NCI-H226 (cell line): ENCODE measurements at places on chromosomes 3 and 15.

DNA sequence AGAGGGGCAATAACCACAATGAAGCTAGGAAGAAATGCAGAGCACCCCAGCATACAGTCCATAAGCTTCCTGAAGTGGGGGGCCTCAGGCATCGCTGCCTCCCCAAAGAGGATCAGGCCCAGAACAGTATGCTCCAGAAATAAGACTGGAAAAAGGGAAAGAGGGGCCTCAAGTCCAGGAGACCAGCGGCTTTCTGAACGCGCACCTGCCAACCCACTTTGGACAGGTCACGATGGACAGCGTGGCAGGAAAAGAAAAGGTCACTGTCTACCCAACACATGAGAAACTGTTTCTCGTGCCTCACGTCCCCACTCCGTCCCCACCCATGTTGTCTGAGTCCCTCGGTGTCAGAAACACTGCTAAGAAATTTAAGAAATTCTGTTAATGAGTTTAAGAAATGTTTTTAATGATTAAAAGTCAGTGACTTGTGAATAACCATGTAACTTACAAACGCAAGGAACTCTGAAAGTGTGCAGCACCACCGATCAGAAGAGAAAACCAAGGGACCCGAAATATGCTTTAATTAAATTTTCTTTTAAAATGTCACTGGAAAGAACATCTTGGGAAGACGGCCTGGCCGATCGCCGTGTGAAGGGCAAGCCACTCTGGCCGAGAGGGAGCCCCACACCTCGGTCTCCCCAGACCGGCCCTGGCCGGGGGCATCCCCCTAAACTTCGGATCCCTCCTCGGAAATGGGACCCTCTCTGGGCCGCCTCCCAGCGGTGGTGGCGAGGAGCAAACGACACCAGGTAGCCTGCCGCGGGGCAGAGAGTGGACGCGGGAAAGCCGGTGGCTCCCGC is 1.7 kb upstream of the PPARG start:
- DNase-seq: no peak

DNA sequence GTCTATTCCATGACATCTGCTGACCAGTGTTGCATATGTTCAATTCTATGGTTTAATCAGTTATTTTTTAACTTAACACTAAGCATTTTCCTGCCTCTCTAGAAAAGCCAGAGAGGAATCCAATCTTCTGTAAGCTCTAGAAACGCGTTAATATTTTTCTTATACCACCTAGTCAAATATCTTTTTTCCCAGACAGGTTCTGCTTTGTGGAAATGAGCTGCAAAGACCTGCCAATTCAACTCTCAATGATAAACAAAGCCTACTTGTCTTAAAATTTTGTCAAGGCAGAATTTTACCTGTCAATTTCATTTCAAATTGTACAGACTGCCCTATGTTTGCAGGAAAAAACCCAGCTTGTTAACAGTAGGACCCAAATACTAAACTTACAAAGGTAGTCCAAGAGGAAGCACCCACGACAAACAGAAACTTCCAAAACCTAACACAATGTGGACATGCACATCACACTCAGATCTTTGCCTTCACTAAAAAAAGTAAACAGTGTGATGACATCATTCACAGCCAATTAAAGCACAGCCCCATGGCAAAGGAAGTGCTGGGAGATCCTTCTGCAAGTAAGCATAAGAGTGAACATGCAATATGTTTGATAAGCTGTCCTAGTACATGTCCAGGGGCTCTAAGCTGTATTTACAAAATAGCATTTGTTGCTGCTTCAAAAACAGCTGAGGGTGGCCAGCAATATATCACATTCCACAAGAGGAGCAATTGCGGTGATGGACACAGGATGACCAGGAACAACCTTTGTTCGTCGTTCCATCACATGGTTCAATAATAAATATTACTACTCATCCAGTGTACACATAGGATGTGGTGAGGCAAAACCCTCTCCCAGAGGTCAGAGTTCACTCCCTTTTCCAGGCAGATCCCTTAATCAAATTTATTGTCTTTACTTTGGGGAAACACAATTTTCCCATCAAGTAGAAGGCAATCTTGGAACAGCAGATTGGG is 139.4 kb upstream of the TSC22D2 start:
- peak; percentile 41 for DNase-seq

DNA sequence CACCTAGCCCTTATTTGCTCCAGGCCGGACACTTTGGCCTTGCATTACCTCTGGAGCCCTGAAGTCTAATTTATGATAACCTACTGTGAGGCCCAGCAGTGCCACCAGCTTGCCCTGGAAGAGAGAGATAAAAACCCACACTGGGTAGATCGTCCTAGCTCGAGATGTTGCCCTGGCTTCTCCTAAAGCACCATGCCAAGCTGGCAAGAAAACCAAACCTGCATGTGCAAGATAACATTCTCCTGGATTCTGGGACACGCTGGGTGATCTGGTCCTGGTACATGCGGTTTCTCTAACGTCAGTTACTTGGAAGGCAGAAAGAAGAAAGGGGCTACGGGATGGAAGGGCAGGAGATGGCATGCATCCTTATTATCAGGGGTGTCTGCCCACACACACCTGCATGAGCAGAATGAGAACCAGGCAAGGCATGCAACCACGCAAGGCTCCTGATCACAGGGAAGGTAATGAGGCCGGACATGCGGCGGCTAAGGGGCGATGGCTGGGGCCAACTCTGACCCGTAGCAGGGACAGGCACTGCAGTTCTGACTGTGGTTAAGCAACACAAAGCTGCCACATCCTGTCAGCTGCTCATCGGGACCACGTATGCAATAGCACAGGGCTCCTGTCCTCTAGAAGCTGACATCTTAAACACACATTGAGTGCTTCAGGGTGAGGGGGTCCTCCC is 73.0 kb downstream of the OXNAD1 start:
- DNase-seq: no peak

GRCh38 chr3:7962301-7962700 is 539.3 kb upstream of the LMCD1 start:
- DNase-seq: no peak

GRCh38 chr3:46882377-46883053 is 5.0 kb downstream of the PTH1R start:
- DNase-seq: no peak
